ENCODE measurements at places on chromosomes 7 and 10.

DNA sequence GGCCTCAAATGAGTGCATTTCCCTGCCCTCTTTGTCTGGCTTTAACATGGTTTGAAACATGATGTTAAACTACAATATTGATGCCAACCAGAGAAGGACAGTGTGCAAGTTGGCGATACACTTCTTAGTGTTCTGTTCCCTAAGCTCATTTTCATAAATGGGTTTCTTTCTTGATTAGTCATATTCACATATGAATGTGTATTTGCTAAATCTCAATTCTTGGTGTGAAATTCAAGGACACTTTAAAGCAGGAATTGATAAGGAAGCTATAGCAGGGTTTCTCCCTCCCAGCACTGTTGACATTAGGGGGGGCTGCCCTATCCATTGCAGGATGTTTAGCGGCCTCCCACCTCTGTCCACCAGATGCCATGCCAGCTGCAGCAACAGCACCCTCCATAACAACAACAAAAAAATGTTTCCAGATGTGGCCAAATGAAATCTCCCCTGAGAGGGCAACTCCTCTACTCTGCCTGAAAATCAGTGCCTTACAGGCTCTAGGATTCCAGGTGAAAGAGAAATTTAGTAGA is 13.1 kb downstream of the CCNY start:
- DNase-seq = no peak

- no peak for DNase-seq
Measured at GRCh38 chr10:132875435-132875834, 66.9 kb downstream of the CFAP46 start.

DNA sequence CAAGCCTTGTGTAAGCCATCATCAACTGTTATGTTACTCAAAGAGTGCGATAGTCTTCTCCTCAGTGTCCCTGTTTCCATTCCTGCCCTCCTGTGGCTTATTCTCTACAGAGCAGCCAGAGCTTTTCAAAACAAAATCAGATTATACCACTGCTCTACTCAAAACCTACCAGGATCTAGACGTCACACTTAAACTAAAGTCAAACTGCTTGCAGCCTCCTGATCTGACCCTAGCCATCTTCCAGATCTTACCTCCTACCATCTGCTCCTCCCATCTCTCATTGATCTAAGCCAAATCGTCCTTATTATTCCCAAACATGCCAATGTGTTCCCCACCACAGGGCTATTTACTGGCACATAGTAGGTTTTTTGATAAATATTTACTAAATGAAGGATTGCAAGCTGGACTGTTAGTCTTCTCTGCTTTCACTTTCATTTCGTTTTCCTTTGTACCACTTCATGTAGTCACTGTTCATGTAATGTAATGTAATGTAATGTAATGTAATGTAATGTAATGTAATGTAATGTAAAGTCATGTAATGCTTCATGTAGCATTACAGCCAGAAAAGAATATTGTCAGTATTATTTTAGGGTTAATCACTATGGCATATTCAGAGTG is 116.1 kb downstream of the GPR37 start:
- DNase-seq = no peak

DNA sequence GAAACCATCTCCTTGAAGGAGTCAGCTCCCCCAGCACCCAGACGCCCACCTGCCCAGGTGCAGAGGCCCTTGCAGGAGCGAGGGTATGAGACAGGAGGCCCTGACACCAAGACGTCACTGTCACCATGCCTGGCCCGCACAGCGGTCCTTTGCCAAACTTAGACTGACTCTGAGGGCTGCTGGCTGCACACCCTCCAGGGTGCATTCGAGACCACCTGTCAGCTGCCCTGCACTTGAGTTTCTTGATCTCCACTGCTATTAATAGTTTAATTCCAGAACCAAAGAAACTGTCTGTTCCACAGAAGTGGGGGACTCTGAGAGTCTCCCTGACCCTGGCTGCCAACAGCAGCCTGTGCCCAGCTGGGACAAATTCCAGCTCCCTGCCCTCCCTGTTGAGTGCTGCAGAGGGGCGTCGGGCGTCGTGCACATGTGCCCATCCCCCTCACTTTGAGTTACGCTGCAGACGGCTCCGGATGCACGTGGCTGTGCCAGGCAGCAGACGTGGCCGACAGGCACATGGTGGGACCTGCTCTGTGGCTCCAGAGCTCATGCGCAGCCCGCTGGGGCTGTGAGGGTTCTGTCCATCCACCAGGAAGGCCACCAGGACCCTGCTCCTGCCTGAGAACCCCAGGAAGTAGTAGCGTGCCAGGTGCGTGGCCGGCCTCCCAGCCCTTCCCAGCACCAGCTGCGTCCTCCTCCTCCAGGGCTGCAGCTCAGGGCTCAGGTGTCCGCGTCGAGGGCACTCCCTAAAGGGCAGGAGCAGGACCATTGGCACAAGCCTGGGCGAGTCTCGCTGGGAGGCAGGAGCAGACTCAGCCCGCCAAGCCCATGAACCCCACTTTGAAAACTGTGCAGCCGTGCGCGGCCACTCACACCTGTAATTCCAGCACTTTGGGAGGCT is 24.8 kb downstream of the ELFN1 start:
- DNase-seq = no peak

DNA sequence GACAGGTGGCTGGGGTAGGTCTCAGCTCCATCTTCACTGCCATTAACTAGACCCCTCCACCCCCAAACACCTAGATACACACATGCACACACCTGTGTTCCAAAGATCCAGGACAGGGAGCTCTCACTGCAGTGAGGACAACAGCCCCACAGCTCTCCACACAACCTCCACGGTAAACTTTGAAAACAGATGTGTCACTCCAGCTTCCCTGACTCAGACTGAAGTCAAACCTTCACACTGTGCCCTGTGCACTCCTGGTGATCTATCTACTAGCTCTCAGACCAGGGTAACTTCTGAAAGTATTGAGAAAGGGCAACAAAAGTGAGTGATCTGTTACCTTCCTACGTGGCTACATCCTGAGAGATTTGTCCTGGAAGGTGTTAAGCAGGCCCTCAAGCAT is 519.8 kb downstream of the XPNPEP1 start:
- no peak for DNase-seq

DNA sequence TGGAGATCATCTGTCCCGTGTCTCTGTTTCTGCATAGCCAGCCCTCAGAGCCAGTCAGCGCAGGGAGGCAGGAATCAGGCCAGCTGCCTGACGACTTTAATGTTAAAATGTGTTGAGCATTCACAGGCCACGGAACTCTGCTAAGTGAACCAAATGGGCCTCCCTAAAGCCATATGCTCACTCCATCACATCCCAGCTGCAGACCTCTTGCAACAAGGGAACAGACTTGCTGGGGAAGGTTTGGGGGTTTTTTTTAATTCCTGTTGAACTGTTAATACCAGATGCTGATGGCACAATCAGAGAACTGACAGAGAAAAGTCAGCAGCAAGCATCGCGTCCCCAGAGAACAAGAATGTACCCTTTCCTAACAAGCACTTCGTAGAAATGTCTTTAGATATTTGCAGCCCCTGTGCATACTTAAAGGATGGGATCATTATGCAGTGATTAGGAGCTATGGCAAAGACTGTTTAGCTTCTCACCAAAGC is 900.4 kb upstream of the AUTS2 start:
- no peak for DNase-seq

GRCh38 chr10:126052171-126052570 is 155.8 kb downstream of the FANK1 start:
- DNase-seq = no peak

- no peak for DNase-seq
Measured at GRCh38 chr7:35467456-35467978, 213.6 kb upstream of the TBX20 start.

DNA sequence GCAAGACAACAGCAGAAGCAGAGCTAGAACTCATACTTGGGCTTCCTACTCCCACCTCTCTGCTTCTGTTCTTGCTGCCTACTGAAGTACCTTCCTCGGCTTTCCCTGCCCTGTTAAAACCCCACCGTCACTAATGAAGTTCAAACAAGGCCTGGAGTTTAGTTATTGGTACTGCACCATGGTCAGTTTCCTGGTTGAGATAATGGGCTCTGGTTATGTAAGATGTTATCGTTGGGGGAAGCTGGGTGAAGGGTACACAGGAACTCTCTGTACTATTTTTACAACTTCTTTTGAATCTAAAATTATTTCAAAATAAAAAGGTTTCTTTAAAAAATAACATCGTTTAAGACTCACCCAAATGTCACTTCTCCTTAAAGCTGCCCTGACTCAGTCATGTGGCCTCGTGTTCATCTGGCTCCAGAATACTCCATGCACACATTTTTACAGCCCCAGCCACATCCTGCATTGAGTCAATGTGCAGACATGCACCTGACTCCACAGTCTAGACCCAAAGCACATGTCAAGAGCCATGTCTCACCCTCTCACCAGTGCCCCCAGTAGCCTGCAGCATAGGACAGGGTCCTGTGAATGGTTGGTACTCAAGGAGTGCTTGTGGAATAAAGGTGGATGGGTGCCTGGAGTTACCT is 36.9 kb upstream of the AQP1 start:
- DNase-seq = no peak

DNA sequence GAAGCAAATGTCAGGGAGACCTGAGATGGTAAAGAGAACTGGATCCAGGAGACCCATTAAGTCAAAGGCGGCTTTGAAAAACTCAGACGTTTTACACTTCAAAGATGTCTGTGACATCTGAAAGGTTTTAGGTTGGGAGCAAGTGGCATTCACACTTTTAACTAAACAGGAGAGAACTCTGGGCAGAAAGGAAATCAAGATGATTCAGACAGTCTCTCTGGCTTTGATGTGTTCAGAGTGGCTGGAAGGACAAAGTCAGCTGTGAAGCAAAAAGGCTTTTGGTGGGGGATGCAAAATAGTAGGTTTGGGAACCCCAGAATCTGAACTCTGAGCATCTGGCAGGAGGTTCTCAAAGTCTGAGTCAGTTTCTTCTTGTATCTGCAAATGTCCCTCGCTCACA is 66.6 kb downstream of the PRKCQ start:
- DNase-seq = peak; percentile 73

- no peak for DNase-seq
Measured at GRCh38 chr10:97131181-97131628, 54.6 kb downstream of the SLIT1 start.

- no peak for DNase-seq
Measured at GRCh38 chr10:1678084-1678483, 59.2 kb downstream of the ADARB2 start.

GRCh38 chr10:120172356-120172755 is 279.8 kb downstream of the SEC23IP start:
- DNase-seq = no peak

DNA sequence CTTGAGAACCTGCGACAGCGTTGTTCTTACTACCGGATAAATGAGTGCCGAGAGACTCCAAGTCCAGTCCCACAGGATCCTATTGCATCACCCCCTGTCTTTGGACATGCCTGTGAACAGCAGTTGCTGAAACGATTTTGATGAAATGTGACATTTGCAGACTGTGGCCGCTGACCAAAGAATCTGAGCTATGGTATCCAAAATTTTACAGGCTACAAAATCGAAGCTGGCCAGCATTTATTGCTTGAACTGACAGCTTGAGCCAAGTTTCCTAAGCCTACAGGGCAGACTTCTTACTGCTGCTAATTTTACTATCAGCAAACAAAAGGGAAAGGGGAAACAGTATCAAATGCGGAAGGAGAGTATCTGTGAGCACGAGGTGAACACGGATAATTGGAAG is 12.1 kb upstream of the NPVF start:
- no peak for DNase-seq

- no peak for DNase-seq
Measured at GRCh38 chr10:132740588-132740987, 45.4 kb downstream of the NKX6-2 start.

- no peak for DNase-seq
Measured at GRCh38 chr7:31516680-31517502, 3.0 kb downstream of the ITPRID1 start.

GRCh38 chr10:103184615-103185014 is 8.5 kb downstream of the NT5C2 start:
- DNase-seq = no peak

- DNase-seq = no peak
Measured at GRCh38 chr7:44285561-44285960, 39.8 kb downstream of the CAMK2B start.

DNA sequence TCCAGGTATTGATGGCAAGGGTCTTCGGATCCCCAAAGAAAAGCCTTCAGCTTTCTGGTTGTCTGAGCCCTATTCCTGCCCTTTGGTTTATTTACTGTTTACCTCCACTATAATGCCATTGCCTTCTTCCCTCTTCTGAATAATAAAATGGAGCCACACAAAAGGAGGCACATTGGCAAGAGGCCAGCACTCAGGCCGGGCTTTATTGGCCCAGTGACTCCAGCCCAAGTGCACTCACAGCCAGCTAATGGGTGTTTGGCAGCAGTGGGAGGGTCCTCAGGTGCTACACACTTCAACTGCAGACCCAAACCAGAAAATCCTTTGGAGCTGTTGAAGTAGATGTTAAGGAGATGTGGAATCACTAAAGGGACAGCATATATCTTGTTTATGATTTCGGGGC is 336.0 kb downstream of the PLXNA4 start:
- no peak for DNase-seq

DNA sequence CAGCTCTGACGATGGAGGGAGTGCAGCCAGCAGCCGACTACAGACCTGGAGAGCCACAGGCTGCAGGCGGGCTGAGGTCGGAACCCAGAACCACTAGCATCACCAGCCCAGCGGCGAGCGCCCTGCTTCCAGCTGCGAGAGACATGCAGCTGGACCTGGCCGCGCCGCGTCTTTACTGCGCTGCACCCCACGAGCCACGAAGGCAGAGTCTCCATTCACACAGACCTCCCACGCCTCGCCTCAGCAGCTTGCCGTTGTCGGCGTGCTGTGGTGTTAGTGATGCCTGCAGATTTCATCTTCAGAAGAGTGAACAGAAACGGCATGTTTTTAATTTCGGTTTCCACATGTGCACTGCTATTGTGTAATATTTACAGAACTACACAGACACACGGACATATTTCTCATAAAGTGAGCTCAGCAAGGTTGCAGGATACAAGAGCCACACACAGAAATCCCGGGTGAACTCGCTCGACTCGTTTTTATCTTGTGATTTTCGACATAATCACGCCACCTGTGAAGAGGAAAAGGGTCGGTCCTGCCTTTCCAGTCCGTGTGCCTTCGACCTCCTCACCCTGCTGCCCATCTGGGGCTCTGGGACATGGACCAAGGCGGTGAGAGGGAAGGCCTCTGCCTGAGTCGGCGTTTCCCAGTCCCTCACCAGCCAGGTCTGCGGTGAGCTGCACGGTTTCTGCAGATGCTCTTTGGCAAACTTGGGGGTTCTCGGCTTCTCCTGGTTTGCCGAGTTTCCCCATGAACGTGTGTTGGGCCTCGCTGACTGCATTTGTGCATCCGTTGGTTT is 252.2 kb downstream of the ELFN1 start:
- DNase-seq = peak; percentile 21

GRCh38 chr10:60048091-60048501 is 141.7 kb upstream of the CCDC6 start:
- no peak for DNase-seq

- no peak for DNase-seq
Measured at GRCh38 chr7:22549667-22550513, 49.9 kb upstream of the STEAP1B start.

- no peak for DNase-seq
Measured at GRCh38 chr10:129056734-129057689, 410.0 kb upstream of the MGMT start.

GRCh38 chr7:31788883-31789680 is 102.1 kb downstream of the PPP1R17 start:
- DNase-seq = no peak

GRCh38 chr10:119665901-119666708 is 14.9 kb downstream of the BAG3 start:
- no peak for DNase-seq
